NCI-H446 (cell line): ENCODE measurements at places on chromosomes 12 and 14.

- no peak for DNase-seq
Observed at GRCh38 chr14:89600950-89601826, 184.2 kb upstream of the FOXN3 start.

GRCh38 chr14:39368261-39368959 is 63.8 kb downstream of the FBXO33 start:
- DNase-seq, result peak; percentile 75

GRCh38 chr12:22333186-22333712 is 1.3 kb downstream of the ST8SIA1 start:
- DNase-seq, result no peak

GRCh38 chr12:84046859-84047258 is 865.7 kb downstream of the SLC6A15 start:
- no peak for DNase-seq

DNA sequence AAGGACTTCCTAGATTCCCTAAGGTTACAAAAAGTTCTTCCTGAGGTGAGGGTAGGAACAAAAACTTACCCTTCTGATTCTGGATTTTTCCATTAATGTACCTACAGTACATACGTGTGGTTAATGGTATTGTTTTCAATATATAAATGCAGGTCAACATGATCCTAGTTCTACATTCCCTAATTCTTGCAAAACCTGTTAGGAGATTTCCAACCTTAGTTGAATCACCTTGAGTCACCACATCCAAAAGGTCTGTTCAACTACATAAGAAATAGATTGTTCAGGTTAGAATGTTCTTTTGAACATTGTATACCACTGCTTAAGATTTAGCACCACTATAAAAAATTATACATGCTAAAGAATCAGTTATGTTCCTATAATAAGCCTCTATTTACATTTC is 118.9 kb downstream of the GARIN6 start:
- DNase-seq, result no peak
